Nephron progenitor cell (in vitro differentiated cells): ENCODE measurements at places on chromosomes 6 and 20.

- no peak for DNase-seq
Observed at GRCh38 chr6:125922322-125922860, 34.2 kb upstream of the HINT3 start.

DNA sequence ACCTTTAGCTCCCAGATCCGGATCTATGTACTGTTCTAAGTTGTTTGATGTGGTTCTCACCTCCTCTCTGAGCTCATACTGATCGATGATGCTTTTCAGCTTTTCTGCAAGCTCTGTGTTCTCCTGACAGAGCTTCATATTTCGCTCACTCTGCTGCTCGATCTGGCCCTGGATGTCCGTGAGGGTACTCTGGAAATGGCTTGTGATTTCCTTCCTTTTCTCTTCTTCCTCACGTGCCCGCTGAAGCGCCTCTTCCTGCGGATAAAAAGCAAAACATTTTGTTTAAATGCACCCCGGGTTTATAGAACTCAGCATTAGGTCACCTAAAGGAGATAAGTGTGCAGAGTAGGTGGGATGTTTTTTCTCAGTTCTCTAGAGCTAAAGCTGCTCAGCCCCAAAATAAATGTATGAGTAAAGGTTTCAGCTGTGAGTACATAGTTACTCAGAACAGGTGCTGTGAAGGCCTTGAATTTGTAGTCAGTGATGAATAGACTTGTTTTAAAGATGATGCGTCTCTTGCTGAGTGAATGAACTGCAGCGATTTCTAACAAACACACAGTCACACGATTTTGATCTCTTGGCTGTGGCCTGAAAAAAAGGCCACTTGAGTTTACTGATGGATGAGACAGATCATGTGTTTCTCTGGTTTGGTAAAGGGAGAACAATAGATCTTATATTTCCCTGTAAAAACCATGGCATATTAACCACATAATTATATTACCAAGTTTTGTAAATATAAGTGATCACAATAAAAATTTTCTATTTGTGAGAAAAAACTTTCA is 29.1 kb downstream of the TXLNB start:
- no peak for DNase-seq

DNA sequence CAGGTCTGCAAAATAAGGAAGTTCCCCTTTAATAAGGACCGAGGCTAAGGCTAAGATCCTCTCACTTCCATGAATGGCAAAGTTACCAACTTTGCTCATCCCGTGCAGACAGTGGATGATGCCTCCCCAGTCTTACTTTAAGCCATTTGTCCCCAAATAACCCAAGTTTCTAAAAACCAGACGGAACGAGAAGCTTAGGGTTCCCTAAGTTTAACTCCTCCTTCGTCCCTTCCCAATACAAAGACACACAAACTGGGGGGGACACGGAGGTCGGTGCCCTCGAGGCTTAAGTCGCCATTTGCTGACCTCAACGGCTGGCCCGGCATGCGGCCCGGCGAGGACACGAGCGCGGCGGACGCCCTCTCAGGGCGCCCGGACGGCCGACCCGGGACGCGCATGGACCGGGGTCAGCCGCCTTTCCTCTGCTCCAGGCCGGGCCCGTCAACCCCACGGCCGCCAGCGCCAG is 527 bp downstream of the FBXO30 start:
- no peak for DNase-seq

- DNase-seq, result no peak
Observed at GRCh38 chr20:47030271-47030810, 135.7 kb downstream of the EYA2 start.

- no peak for DNase-seq
Observed at GRCh38 chr20:20447196-20447595, 79.3 kb downstream of the INSM1 start.

DNA sequence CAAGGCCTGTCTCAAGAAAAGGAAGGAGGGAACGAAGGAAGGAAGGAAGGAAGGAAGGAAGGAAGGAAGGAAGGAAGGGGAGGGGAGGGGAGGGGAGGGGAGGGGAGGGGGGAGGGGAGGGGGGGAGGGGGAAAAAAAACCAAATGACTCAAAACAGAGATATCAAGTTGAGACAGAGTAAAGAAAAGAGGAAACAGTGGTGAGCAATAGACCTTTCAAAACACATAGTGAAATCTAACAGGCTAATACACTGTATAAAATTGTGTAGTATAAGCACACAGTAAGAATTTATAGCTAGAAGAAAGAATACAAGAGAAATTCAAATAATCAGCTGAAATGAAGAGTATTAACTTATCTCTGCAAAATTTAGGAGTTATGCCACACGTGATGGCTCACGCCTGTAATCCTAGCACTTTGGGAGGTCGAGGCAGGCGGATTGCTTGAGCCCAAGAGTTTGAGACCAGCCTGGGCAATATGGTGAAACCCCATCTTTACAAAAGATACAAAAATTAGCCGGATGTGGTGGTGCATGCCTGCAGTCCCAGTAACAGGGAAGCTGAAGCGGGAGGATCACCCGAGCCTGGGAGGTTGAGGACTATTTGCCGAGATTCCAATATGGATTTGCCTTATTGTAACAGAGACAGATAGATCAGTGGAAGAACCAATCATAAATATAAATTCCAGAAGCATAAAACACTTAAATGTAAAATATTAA is 123.2 kb downstream of the PRND start:
- DNase-seq, result no peak

DNA sequence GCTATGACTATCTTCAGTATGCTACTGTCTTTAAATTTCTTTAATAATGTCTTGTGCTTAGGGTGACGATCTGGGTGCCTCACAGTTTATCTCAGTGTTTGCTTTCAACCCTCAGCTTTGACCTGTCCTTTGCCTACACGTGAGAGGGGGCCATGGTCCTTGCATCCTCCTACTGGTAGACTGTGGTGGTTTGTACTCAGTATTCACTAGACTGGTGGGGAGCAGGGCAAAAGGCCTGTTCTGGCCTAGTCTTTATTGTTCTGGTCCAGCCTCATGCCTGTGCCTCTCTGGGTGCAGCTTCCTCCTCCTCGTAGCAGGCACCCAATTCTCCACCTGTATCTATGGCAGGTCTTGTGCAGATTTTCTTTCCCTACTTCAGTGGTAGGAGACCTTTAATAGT is 354.9 kb downstream of the CD109 start:
- no peak for DNase-seq

GRCh38 chr6:18141805-18142590 is 12.9 kb downstream of the TPMT start:
- no peak for DNase-seq

DNA sequence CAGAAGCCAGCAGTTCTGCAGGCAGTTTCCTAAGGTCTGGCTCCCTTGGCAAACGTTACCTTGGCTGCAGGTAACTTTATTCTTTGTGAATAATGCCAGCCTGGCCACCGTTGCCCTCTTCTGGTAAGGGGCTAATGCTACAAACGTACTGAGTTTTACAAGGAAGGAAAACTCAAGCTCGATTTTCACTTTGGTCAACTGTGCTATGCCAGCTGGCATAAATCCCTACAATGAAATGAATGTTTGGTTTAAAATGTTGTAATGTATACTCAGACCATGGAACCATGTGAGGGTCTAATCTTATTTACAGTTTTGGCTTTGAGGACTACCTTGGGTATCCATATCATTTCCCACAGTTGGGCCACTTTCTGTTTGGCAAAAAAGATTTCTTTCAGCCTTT is 101.4 kb downstream of the SLX4IP start:
- DNase-seq, result no peak

- DNase-seq, result no peak
Observed at GRCh38 chr6:83273596-83273995, 80.4 kb downstream of the RWDD2A start.

DNA sequence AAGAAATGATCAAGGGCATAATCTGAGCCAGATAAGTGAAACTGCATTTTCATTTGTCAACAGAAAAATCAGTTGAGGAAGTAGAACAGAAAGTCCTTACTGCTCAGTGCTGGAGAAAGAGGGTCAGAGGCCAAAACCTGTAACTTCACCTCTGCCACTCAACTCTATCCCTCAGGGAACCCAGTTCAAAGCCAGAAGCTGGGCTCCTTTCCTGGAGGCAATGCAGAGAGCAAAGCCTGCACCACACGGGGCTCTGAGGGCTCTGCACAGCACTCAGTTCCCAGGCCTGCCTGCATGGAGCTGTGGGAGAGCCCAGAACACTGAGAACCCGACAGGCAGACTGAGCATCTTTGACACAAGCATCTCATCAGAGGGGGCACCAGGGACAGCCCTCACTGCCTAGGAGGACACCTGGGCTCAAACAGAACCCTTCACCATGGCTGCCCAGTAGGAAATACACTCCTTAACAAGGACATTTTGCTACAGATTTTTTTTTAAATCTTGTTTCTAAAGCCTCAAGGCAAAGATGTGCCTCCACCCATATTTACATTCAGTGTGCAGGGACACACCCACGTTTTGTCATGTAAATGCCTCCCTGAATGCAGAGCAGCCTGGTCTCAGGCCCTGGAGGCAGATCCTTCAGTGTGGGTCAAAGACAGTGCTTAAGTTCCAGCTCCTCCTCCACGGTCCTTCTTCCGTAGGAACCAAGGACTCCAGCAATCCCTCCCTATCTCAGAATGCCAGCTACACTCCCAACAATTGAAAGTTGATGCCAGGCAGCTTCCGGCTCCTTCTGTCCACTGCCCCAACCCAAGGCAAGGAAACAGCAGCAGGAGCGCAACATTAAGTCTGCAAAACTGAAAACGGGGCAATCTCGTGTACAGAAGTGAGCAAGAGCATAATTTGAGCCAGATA is 6.6 kb downstream of the RNASET2 start:
- DNase-seq, result no peak

DNA sequence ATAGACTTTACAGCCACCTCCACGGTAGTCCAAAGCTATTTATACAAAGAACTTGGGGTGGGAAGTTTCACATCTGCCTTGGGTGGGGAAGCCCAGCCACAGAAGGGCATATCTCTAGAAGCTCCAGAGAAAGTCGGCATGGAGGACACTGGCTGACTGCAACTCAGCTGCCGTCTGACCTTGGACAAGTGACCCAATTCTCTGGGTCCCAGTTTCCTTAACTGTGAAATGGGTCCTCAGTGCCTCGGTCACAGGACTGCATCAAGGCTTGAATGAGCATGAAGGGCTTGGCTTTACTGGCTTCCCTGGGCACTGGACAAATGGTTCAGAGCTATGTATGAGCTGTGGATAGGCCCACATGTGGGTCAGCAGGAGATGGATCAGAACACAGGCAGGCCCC is 58.6 kb downstream of the NOL4L start:
- no peak for DNase-seq

GRCh38 chr6:130282234-130282995 is 59.7 kb upstream of the SAMD3 start:
- no peak for DNase-seq

- no peak for DNase-seq
Observed at GRCh38 chr6:84665401-84665800, 99.0 kb downstream of the TBX18 start.

GRCh38 chr6:34906826-34907225 is 17.8 kb downstream of the ANKS1A start:
- DNase-seq, result no peak

GRCh38 chr20:63533871-63534393 is 3.2 kb downstream of the PTK6 start:
- peak; percentile 13 for DNase-seq

DNA sequence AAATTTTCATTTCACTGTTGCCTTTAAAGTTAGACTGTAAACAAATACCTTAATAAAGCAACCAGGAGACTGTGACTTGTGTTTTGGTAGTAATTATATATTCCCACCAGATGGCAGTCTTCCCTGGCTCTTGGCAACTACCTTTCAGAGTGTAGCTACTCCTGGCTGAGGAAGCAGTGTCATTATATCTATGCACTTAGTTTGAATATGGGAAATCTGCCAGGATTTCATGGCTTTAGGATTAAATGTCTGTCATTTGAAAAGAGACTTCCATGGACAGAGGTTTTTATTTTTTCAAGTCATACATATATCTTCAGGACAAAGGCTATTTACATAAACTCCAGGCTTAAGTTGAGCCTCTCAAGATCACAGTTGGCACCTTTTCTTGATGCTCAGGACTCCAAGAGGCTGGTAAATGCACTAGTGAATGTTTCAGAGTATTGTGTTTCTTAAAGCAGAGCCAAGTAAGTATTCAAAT is 160.1 kb downstream of the C6orf58 start:
- DNase-seq, result peak; percentile 24

DNA sequence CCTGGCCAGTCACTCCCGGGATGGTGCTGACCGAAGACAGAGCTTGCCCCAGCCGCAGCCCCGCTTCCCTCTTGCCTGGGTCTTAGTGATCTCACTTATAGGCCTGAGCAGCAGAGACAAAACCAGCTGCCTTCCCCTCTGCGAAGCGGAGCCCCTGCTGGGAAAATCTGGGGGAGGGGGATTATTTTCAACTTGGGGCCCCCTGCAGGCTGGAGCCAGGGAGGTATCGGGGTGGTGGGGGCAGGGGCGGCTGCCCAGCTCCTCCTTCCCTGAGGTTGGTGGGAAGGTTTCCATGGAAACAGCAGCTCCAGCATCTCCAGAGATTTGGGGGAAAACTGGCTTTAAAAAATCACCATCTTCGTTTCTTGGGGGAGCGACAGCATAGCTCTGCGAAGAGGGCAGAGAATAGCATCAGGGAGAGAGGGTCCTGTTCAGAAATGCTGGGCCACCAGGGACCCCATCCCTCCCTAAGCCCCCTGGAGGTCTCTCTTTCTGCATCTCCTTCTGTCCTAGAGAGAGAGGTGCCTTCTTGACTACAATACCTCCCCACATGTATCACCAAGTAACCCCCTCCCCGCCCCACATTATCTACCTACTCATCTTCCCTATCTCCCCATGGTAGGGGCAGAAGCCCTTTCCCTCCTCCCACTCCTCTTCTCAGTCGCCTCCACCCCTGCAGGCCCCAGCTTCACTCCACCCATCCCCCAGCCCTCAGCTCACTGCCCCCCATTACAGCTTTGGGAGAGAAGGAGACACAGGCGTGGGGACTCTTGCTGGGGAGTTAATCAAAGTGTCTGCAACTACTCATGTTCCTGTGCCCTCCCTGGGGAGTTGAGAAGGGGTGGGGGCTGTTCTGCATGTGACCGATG is 88.4 kb upstream of the CCDC167 start:
- DNase-seq, result no peak

DNA sequence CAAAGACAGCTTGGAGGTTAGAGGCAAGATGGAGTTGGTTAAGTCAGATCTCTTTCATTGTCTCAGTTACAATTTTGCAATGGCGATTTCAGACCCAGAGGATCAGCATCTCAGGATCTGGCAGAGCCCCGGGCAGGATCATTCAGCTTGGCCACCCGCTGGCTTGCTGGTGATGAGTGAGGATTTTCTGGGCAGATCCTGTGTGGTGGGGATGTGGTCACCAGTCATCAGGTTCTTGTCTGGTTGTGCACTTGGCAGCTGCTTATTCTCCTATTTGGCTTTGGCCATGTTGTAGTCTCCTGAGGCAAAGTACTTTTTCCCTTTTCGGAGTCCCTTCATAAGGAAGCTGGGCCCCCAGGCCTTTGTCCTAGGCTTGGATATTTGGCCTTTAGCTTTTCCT is 953.9 kb downstream of the KIF16B start:
- DNase-seq, result no peak

GRCh38 chr6:98041056-98041455 is 758.0 kb upstream of the MMS22L start:
- DNase-seq, result no peak

DNA sequence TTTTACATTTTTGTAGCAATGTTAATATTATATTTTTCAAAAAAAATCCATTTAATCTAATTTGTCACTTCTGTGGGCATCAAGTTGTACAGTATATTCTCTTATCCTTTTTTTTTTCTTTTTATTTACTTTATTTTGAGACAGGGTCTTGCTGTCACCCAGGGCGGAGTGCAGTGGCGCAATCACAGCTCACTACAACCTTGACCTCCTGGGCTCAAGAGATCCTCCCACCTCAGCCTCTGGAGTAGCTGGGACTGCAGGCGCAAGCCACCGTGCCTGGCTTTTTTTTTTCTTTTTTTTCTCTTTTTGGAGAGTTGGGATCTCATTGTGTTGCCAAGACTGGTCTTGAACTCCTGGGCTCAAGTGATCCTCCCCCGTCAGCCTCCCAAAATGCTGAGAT is 14.4 kb upstream of the BEND6 start:
- DNase-seq, result no peak
